ENCODE measurements at places on chromosomes 7 and 10. TPM values are rescaled to one million over a fixed set of nuclear protein-coding genes. Genes with fewer than 3 reads are reported as not detected.

- no peak for DNase-seq
Measured at GRCh38 chr10:120782336-120782735, 68.8 kb upstream of the WDR11 start.

- no peak for DNase-seq
Measured at GRCh38 chr10:79239275-79239779, 107.9 kb upstream of the PPIF start.

Gene BLOC1S2
- total RNA-seq = 29.7 TPM

Gene SPDYE9
- total RNA-seq = not detected

Measured in chondrocyte (in vitro differentiated cells).